ENCODE measurements at places on chromosomes 16 and 17. TPM values are rescaled to one million over a fixed set of nuclear protein-coding genes. Genes with fewer than 3 reads are reported as not detected.

DNA sequence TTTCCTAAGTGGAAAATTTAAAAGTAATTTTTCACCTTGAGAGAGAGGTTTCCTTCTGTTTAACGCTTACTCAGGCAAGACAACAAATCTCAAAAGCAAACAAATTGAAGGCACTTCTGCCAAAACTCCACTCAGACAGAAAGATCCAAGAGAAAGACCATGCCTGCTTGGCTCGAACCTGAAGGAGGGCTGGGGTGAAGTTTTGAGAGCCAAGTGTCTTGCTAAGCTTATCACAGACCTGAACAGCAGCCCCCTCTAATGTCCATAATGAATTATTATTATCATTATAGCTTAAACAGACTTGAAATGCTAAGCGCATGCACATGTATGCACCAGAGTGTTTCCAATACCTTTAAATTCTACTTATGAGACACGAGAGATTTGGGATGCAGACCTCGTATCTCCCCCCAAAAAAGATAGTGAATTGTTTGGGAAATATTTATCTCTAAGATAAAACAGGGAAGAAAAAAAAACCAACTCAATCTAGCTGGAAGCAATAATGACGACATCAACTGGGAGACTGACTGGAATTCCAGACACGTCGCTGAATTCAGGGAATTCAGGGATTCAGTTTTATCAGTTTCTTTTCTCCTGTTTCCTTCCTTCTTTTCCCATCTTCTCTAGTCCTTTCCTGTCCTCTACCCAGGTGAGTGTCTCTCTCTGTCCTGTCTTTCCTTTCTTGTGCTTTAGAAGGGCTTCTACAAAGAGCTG, 473.2 kb downstream of the RBFOX1 start:
- no peak overlapping the region for H3K27ac ChIP-seq
- no peaks in the 10 kb centered on the region for H3K27me3 ChIP-seq
- no peaks in the 10 kb centered on the region for H3K4me1 ChIP-seq
- H3K4me3 ChIP-seq, result no peak overlapping the region
- DNase-seq, result no peak

DNA sequence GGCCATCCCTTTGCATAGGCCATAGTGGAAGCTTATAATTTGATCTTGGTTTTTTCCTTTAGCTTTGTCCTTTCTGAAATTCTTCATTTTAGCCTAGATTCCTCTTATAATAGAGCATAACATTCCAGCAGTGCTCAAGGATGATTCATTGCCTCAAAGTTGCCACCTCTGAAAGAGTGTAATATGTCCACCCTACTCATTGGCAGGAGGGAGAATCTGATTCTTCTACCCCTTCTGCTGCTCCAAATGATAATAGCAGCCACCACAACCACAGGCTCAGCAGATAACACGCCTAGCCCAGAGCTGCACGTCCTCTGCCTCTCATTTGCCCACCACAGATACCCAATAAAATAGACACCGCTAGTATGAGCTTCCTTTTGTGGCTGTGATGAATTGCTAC, 337.4 kb upstream of the HSBP1 start:
- no peaks in the 10 kb centered on the region for H3K36me3 ChIP-seq
- H3K27ac ChIP-seq, result no peak overlapping the region
- H3K4me3 ChIP-seq, result no peak overlapping the region
- H3K4me1 ChIP-seq, result no peaks in the 10 kb centered on the region
- peaks cover 3% of the 10 kb centered on the region for H3K27me3 ChIP-seq

DNA sequence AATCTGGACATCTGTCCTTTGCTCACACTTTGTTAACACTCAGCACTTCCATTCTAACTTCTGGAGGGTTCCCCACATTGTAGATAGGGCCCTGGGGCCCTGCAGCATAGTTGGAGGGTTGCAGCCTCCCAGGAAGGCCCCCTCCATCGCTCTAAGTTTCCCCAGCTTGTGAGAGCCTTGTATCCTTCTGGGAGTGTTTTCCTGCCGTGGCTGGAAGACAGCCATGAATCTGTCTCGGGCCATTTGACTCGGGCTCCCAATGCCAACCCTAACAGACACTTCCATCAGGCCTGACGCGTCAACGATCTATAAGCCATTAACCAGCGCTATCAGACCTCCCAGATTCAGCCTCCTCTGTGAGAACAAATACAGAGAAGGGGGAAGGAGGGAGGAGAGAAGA, 263.7 kb upstream of the RPL38 start:
- no peaks in the 10 kb centered on the region for H3K36me3 ChIP-seq
- no peak overlapping the region for H3K27ac ChIP-seq
- H3K27me3 ChIP-seq, result peaks cover 2% of the 10 kb centered on the region

CDRT15L2 gene
- not detected for total RNA-seq

C17orf78 gene
- total RNA-seq, result not detected

CDH13 gene
- not detected for total RNA-seq

Measured in activated T-helper 1 cell treated with anti-CD3 and anti-CD28 coated beads, Interleukin-12 subunit alpha, Interleukin-12 subunit beta, Interleukin-2, Interleukin-4 antibody, amounts not matched to agents 30 ng/mL and 10 ng/mL and 1 ng/mL, durations not matched to agents 14 hours and 24 hours and 36 hours (primary cell).